ENCODE measurements at places on chromosomes 1 and 21.

- DNase-seq: peak; percentile 73
These were observed 10.7 kb downstream of the RAB42 start for GRCh38 chr1:28602536-28603439.

- no peak for DNase-seq
These were observed 173.0 kb downstream of the NFIA start for GRCh38 chr1:61255358-61255703.

DNA sequence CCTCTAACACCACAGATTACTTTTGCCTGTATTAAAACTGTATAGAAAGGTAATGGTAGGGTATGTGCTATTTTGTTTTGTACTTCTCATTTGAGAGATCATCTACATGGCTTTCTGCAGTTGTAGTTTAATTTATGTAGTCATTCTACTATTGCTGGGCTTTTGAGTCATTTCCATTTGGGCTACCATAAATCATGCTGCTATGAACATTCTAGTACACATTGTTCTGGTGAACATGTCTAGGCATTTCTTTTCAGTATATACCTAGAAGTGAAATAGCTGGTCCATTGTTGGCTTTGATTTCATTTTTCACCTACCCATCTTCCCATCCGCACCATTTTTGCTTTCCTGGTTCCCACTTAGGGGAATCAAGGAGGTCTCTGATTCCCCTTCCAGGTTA is 18.7 kb downstream of the EDN2 start:
- DNase-seq: no peak

DNA sequence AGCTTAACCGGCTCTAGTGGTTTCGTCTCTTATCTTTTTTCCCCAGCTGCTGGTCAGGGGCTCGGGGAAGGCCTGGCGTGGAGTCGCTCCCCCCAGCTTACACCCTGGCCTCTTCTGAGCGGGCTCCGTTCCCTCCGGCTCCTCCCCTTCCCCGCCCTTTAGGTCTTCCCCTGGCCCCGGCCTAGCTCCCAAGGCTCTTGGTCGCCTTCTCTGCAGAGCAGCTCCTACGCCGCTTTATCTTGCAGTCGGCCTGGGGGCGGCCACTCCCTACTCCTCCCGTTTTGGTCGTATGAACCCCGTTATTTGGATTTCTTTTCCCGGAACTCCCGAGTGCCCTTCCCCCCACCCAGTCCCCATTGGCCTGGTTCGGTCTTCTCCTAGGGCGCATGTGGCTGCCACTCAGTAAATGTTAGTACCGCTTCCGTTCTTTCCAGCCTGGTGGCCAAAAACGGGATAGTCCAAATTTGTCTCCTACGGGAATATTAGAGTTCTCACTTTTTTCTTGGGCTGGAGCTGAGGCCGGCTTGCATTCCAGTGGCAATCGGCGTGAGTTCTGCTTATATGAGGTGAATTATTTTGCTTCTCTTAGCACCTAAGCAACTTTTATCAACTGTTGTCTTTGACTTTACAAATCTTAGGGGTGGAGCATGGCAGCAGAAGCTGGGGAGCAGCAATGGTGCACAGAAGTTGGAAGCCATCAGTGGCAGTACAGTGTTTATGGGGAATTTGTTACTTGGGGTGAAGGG is 467 bp downstream of the THRAP3 start:
- DNase-seq: peak; percentile 65

GRCh38 chr1:1098681-1099421 is 17.0 kb downstream of the C1orf159 start:
- no peak for DNase-seq

- DNase-seq: no peak
These were observed 60.1 kb upstream of the FAM89A start for GRCh38 chr1:231099996-231100767.

- DNase-seq: no peak
These were observed 642 bp upstream of the ST3GAL3 start for GRCh38 chr1:43706598-43707189.

GRCh38 chr1:1115136-1115785 is 628 bp downstream of the C1orf159 start:
- DNase-seq: no peak

DNA sequence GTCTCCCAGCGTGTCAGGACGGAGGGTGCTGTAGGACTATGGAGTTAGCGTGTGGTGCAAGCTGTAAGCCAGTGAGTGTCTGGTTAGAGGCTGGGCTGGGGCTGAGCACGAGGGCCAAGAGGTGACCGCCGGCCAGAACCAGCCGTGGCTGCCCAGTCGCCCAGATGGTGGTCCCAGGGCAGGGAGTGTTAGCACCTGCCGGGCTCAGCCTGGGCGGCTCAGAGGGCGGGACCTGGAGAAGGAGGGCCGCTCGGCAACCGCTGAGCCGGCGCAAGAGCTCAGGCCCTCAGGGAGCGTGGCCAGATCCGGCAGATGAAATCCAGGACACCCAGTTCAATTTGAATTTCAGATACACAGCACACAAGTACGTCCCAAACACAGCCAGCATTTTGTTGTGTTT is 87.9 kb downstream of the PRDM16 start:
- DNase-seq: no peak

DNA sequence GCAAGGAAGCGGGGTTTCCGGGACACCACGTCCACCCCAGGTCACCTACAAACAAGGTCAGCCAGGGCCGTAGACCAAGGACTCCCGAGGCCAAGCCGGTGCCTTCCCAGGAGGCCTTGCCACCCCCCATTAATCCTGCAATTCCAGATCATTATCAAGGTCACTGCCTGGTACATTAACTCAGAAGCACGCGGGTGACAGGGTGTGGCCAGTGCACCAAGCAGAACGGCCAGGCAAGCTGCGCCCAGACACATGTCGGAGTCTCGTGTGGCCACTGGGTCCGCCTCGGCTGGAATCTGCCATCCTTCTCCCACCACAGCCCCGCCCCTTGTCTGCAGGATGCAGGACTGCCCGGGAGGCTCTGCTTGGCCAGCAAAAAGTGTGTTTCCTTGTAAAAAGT is 144.7 kb downstream of the PRDM16 start:
- DNase-seq: peak; percentile 74

DNA sequence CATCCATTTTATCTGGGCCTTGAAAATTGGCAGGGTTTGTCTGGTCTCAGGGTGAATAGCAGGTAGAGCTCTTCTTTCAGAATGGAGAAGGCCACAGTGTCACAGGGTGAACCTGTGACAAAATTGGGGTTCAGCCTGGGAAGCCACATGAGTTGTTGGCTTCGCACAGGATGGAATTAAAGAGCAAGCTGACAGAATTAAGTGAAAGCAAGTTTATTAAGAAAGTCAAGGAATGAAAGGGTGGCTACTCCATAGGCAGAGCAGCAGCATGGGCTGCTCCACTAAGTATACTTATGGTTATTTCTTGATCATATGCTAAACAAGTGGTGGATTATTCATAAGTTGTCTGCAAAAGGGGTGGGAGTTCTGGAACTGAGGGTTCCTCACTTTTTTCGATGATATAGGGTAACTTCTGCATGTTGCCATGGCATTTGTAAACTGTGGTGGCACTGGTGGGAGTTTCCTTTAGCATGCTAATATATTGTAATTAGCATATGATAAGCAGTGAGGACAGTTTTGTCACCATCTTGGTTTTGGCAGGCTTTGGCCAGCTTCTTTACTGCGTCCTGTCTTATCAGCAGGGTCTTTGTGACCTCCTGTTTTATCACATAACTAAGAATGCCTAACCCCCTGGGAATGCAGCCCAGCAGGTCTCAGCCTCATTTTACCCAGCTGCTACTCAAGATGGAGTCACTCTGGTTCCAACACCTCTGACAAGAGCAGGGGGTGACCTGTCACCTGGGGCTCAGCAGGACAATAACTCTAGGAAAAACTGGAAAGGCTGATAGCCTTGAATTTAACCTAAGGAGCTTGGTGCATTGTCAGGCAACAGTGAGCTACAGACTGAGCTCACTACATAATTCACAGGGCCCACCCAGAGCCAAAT is 5.1 kb downstream of the IFNAR2 start:
- DNase-seq: no peak

DNA sequence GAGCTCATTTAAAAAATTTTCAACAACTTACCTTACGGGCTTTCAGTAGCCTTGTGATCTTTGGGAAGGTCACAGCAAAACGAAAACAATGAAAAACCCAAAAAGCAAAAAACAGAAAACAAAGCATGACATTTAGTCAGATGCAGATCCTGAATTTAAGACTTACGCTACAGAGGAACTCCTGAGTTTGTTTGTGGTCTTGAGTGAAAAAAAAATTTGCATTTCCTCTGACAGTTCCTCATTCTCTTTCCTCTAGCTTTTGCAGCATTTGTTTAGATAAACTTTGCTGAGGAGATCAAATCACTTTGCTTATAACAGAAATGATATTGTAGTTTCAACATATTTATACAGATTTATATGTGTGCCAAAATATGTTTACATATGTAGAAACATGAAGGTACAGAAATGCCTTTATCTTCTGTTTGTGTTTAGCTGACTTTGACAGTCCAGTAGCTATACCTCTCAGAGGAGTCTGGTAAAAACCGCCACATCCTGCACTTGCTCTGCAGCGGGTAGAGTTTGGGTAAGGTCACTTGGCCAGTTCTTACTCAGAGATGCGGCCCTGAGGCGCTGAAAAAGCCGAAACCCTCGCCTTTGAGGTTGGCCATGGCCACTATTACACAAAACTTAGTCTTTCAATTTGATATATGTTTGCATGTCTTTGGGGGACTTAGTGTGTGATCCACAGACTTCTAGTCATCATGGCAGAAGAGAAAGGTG is 142.5 kb downstream of the TNR start:
- DNase-seq: no peak

GRCh38 chr1:1210726-1211540 is 3.0 kb downstream of the TNFRSF4 start:
- DNase-seq: no peak

DNA sequence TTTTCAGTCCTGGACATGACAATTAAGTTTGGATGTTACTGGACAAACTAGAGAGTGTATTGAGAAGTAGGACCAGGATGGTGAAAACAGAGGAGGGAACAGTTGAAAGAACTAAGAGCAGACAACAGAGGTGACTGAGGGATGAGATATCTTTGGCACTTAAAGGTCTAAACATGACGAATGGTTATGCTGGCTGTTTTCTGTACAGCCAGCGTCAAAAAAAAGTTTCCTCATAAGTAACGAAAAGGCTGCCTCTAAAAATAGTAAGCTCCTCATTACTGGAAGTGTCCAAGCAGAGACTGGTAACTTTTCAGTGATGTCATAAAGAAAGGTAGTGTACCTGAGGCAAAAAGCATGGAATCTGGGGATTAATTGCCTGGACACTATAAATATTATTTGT is 35.2 kb upstream of the AK4 start:
- no peak for DNase-seq

DNA sequence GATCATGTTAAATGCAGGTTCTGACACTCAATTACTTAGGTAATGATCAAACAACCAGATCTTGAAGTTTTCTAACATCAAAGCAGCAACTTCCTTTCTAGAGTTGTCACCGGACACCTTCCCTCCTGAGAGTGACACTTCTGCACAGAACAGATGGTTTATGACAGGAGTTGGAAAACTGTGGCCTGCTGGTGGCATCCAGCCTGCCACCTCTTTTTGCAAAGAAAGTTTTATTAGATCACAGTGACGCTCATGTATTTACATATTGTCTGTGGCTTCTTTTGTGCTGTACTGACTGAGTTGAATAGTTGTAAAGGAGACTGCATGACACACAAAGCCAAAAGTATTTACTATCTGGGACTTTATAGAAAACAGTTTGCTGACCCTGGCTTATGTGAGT is 28.3 kb downstream of the DDR2 start:
- no peak for DNase-seq

DNA sequence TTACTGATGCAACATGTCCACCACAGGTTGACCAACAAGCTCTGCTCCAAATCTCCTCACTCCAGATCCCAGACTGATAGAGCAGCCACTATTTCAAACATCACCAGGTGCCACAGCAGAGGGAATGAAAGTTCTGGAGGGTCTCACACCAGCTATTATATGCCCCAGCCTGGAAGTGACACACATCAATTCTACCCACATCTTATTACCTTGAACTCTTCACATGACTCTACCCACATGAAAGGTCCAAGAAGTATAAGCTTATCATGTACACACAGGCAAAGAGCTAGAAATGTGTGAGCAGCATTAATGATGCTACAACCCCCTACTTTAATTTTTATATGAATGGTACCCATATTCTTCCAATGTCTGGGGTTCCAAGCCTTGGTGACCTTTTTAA is 64.2 kb downstream of the SH3GLB1 start:
- DNase-seq: no peak

Measured in left renal pelvis (tissue), 4 donors.